Urinary bladder (tissue), 4 donors: ENCODE measurements at places on chromosomes 2 and 18. TPM values are rescaled to one million over a fixed set of nuclear protein-coding genes. Genes with fewer than 3 reads are reported as not detected.

SLC4A5 gene
- polyA plus RNA-seq: 0.92 TPM

CYB5A gene
- polyA plus RNA-seq: 220 TPM

COPS9 gene
- 217 TPM for polyA plus RNA-seq

PROKR1 gene
- 0.06 TPM for polyA plus RNA-seq

SERPINB3 gene
- not detected for polyA plus RNA-seq

EML6 gene
- 1.4 TPM for polyA plus RNA-seq

DOK6 gene
- 9.0 TPM for polyA plus RNA-seq

HK2 gene
- polyA plus RNA-seq: 8.2 TPM

FBXO15 gene
- polyA plus RNA-seq: 0.38 TPM

ALPG gene
- not detected for polyA plus RNA-seq
